ENCODE measurements at places on chromosomes 13 and 19.

- DNase-seq, result no peak
These were observed 4.6 kb downstream of the NDUFA7 start for GRCh38 chr19:8316351-8317125.

- DNase-seq, result no peak
These were observed 993.6 kb upstream of the SPRY2 start for GRCh38 chr13:81334481-81334880.

DNA sequence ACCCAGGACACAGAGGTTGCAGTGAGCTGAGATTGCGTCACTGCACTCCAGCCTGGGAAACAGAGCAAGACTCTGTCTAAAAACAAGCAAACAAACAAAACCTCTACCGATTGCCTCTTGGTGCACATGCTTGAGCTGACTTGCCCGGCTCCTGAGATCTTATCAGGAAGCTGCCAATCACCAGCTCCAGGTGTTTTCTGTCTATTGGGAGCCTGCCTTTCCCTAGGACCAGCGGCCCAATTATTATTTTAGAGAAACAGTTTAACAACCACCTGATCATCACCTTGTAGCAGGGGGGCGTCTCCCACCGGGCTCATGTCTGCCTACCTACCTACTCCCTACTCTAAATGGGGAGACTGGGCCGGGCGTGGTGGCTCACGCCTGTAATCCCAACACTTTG is 10.8 kb downstream of the CLEC4M start:
- DNase-seq, result no peak

DNA sequence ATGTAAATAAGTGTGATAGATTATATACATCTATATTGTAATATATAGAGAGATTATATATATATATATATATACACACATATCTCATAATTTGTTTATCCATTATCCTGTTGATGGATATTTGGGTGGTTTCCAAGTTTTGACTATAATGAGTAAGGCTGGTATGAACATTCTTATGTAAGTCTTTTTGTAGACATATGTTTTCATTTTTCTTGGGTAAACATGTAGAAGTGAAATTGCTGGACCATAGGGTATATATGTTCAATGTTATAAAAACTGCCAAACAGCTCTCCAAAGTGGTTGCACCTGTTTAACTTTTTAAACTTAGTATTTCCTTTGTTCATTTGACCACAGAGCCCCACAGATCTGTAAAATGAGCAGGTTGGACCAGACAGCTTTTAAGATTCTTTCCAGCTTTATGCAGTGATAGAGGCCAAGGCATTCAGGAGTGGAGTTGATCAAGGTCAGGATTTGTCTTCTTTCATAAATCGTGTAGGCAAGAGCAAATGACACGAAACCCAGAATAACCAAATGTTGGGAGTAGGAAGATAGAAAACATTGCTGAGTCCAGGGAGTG is 21.7 kb upstream of the KATNAL1 start:
- no peak for DNase-seq

GRCh38 chr19:47210689-47211316 is 20.2 kb downstream of the BBC3 start:
- DNase-seq, result peak; percentile 94

GRCh38 chr13:98214707-98215106 is 37.6 kb upstream of the RNF113B start:
- DNase-seq, result no peak

All from erythroblast (primary cell).